ENCODE measurements at places on chromosomes 3 and 15.

- DNase-seq = no peak
These were observed 944.7 kb downstream of the MCTP2 start for GRCh38 chr15:95175914-95176658.

GRCh38 chr3:127867986-127868385 is 45.7 kb upstream of the MGLL start:
- DNase-seq = no peak

DNA sequence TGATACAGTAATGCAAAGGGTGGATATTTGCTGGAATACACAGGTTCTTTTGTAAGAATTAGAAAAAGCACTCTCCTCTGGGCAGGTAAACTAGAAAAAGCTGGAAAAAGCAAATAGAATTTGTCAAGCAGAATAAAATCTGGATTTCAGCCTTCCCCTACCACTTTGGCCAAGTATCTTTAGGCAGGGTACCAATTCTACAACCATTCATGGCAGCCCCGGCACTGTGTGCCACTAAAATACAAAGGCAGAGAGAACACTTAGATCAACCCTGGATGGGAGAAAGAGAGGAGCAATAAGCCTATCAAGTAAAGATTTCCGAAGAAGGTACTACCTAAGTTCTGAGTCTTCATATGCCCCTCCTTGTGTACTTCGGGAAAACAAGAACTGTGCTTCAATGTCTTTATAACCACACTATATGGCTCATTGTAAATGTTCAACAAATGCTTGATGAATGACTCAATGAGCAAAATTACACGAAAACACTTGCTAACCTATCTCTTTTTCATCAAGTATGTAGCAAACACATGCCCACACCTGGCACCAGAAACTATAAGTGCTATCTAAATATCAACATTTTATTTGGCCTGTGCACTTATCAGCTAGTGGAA is 20.8 kb downstream of the STAG1 start:
- DNase-seq = no peak

- DNase-seq = no peak
These were observed 171.7 kb downstream of the NSMCE3 start for GRCh38 chr15:29097971-29098370.

- DNase-seq = no peak
These were observed 9.3 kb upstream of the SLC12A8 start for GRCh38 chr3:125221831-125222230.

GRCh38 chr3:5168110-5168509 is 19.4 kb upstream of the EDEM1 start:
- no peak for DNase-seq

DNA sequence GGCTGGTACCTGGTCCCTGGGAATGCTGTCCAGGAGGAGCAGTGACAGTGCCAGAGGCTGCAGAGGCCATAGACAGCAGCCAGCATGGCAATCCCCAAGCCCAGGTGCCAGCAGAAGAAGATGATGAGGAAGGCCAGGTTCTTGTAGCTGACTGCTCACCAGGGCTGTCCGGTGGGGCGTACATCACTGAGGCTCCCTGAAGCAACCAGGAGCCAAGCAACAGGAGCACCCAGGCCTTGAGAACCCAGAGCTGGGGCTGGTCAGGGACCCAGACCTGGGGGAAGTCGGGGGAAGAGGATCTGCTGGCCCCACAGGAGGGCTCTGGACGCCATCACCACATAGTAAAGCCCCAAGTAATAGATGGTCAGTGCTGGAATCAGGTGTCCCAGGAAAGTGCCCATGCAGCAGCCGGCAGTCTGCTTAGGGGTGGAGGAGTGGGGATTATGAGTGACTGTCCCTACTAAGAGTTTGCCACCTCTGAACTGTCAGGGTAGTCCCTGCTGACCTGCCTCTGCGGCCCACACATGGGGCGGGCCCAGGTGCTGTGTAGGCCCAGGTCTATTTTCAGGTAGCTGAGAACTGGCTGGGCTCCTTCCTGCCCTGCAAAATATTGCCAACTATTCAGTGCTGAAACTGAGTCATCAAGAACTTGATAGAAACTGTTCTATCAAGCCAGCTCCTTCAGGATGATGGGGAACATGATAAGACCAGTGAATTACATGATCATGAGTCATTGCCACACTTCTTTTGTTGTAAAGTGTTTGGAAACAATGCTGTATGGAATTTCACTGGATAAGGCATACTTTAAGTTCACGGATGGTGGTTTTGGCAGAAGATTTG is 68.7 kb downstream of the CHRD start:
- DNase-seq = no peak

- no peak for DNase-seq
These were observed 187.3 kb upstream of the ATP11B start for GRCh38 chr3:182605882-182606611.

GRCh38 chr3:172586436-172586835 is 63.2 kb upstream of the TNFSF10 start:
- no peak for DNase-seq

GRCh38 chr3:100033903-100034471 is 80.3 kb downstream of the FILIP1L start:
- DNase-seq = no peak

GRCh38 chr15:38683382-38684242 is 119.0 kb upstream of the RASGRP1 start:
- no peak for DNase-seq

GRCh38 chr3:24060055-24060454 is 115.0 kb downstream of the NR1D2 start:
- DNase-seq = no peak

DNA sequence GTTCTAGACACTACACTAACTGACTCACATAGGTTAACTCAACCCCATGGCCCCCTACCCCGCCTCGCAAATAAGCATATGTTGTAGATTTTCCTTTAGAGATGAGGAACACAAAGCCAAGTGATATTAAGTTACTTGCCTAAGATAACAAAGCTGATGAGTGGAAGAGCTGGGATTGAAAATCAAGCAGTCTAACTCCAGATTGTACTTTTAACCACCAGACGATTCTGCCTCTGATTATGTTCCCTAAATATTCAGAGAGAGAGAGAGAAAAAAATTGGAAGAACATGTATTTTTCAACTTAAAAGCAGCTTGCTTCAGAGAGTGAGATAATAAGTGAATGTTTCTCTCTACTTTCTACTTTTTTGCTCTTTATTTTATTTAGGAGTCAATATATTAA is 66.9 kb upstream of the THBS1 start:
- DNase-seq = no peak

- DNase-seq = no peak
These were observed 28.1 kb downstream of the IGSF10 start for GRCh38 chr3:151432616-151433372.

- DNase-seq = no peak
These were observed 315.5 kb downstream of the FHIT start for GRCh38 chr3:60935709-60936108.

- peak; percentile 44 for DNase-seq
These were observed 53.0 kb upstream of the HES1 start for GRCh38 chr3:194082743-194083636.

DNA sequence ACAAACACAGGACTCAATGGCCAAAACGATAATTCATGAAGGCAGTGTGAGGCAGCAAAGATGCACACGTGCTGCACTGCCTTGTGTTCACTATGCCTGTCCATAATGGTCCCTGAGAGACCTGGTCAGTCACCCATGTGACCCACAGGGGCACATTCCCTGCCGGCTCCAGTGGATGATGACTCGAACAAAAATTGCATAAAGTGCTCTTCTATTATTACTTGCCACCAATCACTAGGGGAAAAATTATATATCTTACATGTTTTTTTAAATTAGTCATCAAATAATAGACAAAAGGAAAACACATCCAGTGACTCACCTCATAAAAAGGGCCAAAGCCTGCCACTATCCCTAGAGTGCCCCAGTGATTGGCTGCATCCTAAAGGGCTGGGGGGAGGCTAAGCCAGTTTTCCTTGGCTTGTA is 47.5 kb downstream of the UBP1 start:
- no peak for DNase-seq

GRCh38 chr15:55507567-55507966 is 467 bp downstream of the DNAAF4 start:
- no peak for DNase-seq

- no peak for DNase-seq
These were observed 55.8 kb downstream of the TRPC1 start for GRCh38 chr3:142779591-142779990.

DNA sequence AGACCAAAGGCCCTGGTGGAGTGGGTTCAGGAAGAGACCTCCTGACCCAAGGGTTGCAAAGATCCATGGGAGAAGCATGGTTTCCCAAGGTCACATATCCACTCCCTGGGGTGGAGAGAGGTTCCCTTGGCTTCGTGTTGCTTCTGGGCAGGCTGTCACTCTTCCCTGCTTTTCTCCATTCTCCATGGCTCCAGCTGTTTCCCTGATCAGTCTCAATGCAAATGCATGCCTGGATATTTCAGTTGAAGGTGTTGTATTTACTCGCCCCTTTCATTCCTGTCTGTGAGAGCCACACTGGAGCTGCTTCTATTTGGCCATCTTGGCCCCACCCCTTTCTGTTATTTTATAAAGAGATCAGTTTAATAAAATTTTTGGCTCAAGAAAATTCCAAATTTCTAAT is 95.0 kb upstream of the PLSCR4 start:
- DNase-seq = no peak

- DNase-seq = no peak
These were observed 316.6 kb downstream of the NTRK3 start for GRCh38 chr15:87939848-87940457.

DNA sequence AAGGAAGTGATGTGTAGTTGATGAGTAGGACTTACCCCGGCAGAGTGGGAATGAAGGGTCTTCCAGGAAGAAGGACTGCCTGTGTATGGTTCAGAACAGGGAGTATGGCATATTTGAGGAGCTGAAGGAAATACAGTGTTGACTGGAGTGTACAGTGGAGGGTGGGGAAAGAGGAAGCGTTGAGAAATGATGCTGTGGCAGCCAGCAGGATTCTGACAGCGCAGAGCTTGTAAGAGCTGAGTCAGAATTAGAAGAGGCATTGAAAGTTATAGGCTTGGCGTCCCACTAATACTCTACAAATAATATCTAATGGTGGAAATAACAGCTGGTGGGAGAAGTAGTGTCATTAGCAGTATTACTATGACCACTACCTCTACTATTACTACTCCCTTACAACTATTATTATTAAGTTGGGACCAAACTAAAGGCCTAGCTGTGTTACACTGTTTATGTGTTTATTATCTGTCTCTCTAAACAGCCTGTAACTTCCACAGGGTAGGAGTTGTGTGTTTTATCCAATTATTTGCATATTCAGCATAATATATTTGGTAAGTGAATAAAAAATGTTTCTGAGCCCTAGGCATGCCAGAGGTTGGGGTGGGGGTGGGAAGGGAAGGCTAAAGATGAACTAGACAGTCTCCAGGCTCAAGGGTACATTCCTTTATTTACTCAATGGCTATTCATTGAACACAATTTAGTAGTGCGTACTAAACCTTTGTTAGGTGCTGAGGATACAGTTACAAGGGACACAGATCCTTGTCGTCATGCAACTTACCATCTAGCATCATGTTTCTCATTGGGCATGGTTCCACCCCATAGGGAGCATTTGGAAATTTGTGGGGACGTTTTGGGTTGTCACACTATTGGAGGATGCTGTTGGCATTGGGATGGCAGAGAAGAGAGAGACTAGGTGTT is 428.8 kb upstream of the ONECUT1 start:
- DNase-seq = no peak

GRCh38 chr3:170811928-170812591 is 57.9 kb downstream of the RPL22L1 start:
- peak; percentile 80 for DNase-seq

- DNase-seq = no peak
These were observed 121.8 kb upstream of the NPHP3 start for GRCh38 chr3:132843851-132844553.

DNA sequence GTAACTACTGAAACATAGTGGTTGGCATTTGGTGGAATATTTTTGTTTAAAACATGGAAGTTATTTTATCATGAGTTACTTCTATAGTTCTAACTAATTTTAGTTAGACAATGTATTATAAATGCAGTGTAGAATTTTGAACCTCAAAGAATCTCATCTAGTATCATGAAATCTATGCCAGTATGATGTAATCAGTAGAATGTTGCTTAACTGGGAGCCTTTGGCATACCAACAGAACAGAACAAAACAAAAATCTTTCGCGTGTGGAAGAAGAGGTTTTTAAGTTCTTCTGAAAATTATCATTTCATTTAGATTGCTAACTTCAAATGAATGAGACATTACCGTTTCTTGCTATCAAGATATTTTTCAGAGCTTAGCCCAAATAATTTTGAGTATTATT is 98.4 kb upstream of the LRRFIP2 start:
- DNase-seq = no peak

GRCh38 chr15:48972750-48973503 is 9.2 kb upstream of the SHC4 start:
- no peak for DNase-seq

DNA sequence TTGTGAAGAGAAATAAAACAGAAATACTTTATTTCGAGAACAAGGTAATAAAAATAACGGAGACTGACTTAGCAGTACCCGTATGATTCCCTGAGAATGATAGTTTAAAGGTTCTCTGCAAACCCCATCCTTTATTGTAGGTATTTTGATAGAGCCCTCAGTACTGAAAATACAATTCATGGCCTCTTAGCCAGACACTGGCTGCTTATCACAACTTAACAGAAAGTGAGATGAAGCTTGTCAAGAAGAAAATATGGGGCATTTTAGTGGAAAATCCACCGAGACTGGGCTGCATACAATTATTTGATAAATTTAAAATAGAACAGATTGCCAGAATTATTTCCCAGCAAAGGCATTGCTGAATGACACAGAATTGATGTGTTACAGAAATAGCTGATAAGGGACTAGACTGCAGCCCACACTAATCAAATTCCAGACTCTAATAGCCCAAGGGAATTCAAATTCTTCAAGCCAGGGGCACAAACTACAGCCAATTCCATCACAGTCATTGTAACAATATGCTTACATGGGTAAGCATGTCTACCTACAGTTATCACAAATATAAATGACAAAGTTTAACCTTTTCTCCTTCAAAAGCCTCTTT is 521.9 kb downstream of the PLOD2 start:
- DNase-seq = no peak

DNA sequence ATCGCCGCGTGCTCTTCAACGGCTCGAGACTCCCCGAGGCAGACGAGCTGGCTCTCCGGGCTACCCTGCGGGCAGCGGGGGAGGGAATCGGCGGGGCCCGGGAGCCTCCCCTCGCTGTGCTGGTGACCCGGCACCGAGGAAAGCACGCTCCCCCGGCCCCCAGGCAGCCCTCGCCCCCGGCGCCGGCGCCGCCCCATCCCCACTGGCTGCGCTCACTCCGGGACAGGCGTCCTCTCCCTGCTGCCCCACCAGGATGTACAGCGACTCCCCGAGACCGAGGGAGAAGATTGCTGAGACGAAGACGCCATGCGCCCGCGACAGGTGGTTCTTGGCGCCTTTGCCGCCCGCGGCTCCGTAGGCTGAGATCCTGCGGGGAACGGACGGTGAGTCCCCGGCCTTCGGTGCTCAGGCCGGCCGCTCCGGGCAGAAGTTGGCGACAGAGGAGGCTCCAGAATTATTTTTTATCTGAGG is 1.7 kb downstream of the LTK start:
- no peak for DNase-seq

- DNase-seq = no peak
These were observed 48.1 kb upstream of the PCSK6 start for GRCh38 chr15:101537483-101538080.
